ENCODE measurements at places on chromosomes 11 and 22.

- no peak for DNase-seq
Measured at GRCh38 chr22:23124611-23125511, 16.9 kb downstream of the RSPH14 start.

GRCh38 chr11:2277933-2278523 is 7.6 kb upstream of the ASCL2 start:
- DNase-seq: no peak

GRCh38 chr11:1168721-1169161 is 11.0 kb downstream of the MUC5AC start:
- no peak for DNase-seq

- no peak for DNase-seq
Measured at GRCh38 chr22:44378380-44378779, 65.6 kb upstream of the SHISAL1 start.

GRCh38 chr11:47317064-47317828 is 35.3 kb downstream of the MYBPC3 start:
- DNase-seq: no peak

DNA sequence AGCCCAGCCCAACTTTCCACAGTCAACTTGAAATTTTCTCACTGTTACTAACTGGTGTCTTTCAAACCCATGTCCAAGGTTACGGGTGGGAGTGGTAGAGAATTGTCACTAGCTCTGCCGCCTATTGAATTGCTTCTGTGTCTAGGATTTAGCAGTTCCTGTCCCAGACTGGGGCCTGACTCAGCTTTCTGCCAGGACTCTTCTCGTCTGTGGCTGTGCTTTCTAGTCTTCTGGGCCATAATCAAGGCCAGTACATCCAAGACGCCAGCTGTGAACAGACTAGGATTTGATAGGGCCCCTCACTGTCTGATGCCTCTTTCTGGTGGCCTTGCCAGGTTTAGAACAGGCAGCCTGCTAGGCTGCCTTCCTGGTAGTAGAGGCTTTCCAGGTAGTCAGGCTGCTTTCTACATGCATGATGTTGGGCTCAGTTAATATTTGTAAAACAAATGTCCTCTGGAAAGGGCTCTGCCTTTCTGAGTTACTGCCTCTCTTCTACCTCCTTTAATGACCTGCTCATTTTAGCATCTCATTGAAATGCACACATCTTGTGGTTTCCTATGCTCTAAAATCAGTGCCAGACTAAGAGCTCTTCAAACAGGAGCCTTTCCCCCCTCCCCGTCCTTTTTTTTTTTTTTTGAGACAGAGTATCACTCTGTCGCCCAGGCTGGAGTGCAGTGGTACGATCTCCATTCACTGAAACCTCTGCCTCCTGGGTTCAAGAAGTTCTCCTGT is 13.1 kb upstream of the HIKESHI start:
- no peak for DNase-seq

GRCh38 chr11:8213376-8213775 is 44.6 kb upstream of the RIC3 start:
- DNase-seq: no peak

GRCh38 chr11:304915-305843 is 2.4 kb upstream of the IFITM2 start:
- peak; percentile 57 for DNase-seq

DNA sequence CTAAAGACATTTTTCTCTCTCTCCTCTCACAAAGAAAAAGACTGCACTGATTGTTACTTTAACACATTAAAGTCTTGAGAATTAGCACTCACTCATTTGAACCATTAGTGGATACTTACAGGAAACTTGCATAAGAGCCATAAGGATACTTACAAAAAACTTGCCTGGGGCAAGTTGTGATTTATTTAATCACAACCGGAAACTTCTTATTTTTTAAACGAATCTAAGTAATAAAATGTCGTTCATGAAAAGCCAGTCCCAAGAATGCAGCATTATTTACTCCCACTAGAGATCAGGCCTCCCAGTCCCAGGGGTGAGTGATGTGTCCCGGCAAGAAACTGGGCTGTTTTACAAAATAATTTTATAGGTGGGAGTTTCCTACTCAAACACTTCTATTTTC is 59.3 kb upstream of the TTC12 start:
- no peak for DNase-seq

DNA sequence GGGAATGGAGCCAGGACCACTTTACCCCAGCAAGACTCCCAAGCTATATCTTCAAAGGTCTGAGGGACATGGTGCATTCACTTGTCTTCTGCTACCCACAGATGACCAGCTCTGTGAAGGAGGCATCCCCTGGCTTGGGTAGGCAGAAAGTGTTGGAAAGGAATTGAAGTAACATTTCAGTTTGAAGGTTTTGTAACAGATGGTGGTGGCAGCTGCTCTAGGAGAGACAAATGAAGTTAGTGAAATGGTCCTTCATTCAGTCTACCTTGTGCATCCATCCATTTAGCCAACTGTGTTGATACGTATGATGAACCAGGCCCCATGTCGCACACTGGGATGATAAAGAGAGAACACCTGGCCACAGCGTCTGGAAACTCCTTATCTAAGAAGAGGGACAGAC is 140.5 kb downstream of the COMMD9 start:
- DNase-seq: no peak

DNA sequence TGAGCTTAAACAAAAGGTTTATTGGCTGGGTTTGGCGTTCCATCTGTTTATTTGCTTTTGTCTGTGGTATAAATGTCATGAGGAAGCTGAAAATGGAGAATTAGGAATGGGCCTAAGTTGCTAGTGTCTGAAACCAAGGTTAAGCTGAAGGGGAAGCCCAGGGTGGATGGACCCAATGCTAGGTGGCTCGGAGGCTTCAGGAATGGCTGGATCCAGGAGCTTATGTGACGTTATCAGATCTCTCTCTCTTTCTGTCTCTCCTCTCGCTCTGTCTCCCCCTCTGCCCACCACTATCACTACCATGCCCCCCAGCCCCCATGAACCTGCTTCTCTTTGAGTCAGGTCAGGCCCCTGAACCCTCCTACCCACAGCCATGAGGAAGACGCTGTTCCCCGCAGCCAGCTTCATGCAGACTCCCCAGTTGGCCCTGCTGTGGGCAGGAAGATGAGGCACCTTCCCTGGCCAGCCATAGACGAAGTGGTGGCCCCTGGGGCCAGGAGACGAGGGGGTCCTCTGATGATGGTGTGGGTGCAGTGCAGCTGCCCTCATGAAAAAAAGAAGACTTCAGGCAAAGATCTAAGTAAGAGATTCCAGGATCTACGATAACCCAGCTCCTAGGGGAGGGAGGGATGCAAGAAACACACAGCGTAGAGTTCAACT is 101.5 kb downstream of the BRD1 start:
- DNase-seq: no peak

DNA sequence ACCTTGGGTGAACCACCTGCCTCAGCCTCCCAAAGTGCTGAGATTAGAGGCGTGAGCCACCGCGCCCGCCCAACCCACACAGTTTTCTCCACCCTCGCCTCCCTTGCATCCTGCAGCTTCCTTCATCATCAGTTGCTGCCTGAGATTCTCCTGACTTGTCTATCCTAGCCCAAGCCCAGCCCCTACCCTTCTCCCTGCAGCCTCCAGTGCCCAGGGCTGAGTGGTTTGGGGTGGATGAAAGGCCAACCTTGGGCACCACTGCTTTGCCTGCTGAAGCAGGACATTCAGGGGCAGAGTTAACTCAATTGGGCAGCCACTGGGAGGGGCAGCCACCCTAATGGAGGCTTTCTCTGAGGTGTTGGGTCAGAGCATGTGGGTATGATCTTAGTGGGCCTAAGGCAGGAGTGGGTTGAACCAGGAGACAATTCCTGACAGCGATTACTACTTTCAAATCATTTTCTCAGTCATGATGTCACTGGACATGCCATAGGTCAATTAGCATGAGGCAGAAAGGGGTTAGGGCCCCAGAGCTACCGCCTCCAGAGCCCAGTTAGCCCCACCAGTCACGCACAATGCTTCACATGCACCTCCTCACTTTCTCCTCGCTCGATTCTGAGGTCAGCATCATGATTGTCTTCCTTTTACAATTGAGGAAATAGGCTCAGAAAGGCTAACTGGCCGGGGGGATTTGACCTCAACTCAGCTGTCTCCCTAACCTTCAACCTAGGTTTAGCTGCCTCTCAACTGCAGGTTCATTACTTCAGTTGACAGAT is 1.0 kb upstream of the FKBP2 start:
- DNase-seq: no peak

DNA sequence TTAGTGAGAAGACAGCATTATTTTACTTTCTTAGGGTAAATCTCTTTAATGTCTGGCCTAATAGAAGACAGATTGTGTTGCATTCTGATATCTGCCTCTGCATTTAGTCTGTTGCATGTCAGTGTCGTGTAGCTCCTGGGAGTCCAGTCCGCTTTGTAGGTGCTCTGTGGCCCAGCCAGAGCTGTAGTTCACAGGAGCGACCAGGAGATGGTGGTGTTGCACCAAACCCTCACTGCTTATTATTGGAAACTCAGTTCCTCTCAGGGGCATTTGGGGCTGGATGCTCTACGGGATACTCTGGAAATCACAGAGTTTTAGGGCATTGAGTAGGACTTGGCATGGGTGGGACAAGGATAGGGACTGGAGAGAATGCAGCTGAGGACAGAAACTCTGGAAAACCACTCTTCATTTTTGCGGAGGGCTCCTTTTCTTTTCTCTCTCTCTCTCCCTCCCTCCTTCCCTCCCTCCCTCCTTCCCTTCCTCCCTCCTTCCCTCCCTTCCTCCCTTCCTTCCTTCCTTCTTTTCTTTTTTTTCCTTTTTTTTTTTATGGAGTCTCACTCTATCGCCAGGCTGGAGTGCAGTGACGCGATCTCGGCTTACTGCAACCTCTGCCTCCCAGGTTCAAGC is 21.7 kb downstream of the MIAT start:
- peak; percentile 76 for DNase-seq

- DNase-seq: no peak
Measured at GRCh38 chr11:2173150-2173693, 1.6 kb upstream of the TH start.

GRCh38 chr22:45096256-45096907 is 67.3 kb upstream of the NUP50 start:
- peak; percentile 58 for DNase-seq

DNA sequence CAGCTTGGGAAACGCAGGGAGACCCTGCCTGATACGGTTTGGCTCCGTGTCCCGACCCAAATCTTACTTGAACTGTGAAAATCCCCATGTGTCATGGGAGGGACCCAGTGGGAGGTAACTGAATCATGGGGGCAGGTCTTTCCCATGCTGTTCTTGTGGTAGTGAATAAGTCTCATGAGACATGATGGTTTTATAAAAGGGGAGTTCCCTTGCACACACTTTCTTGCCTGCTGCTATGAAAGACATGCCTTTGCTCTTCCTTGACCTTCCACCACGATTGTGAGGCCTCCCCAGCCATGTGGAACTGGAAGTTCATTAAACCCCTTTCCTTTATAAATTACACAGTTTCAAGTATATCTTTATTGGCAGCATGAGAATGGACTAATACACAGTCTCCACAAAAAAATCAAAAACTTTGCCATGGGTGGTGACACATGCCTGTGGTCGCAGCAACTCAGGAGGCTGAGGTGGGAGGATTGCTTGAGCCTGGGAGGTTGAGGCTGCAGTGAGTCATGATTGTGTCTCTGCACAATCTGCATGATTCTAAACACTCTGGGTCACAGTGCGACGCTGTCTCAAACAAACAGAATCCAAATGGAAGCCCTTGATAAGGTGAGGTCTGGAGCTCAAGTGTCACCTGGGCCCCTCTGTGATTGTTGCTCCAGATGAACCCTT is 34.9 kb downstream of the SYN3 start:
- no peak for DNase-seq

DNA sequence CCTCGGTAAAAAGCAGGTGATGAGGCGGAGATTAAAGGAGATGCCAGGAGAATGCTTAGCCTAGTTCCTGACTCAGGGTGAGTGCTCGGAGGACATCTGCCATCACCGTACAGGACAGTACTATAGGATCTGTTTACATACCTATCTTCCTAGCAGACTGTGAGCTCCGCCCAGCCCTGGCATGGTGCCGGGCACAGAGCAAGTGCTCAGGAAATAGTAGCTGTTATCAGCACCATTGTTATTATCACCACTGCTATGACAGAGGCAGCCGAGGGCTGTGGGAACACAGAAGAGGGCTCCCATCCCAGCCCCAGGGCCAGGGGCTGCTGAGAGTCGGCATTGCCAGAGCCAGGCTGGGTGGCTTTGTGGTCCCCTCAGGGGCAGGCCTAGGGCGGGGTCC is 642 bp upstream of the SEPTIN3 start:
- no peak for DNase-seq

DNA sequence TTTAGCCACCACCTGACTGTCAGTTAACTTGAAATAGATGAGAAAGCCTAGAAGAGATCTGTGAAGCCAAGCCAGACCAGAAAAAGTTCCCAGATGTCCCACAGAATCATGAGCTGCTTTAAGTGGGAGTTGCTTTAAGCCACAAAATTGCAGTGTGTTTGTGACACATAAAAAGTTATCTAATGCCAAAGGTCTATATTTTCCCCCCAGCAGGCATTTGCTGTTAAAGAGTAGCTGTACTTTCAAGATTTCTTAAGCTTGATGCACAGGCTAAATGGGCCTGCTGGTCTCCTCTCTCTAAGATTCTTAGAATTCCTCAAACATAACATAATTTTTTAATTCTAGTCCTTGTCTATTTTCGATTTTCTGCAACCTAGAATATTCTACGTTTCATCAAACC is 825.7 kb downstream of the FAM181B start:
- DNase-seq: no peak

DNA sequence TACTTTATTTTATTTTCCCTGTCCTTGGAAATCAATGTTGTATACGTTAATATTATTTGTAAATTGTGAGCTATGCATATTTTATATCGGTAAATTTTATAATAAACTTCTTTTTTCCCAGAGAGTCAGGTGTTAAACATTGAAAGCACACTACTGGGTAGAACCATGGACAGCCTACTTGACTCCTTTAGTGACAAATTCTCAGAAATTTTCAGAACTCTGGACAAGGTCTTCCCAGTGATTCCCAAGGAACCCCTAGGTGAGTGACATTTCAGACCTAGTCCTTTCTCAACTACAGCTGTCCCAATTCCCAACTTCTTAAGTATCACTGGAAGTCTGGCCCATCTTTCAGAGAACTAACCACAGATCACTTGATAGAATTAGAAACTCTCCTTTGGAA is 107.2 kb downstream of the RCN1 start:
- peak; percentile 10 for DNase-seq

DNA sequence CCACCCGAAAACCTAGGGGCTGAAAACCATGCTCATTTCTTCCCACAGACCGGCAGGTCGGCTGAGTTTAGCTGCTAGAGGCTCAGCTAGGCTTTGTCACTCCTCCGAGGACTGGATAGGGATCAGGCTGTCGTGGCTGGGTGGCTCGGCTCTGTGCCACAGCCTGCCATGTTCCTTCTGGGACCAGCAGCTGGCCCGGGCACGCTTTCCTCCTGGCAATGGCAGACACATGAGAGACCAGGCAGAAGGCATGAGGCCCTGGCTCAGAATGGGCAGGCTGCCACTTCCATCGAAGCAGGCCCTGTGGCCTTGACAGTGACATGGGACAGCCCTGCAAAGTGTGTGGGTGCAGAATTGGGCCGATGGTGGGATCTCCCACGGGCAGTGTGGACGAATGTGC is 20.9 kb downstream of the PARVG start:
- no peak for DNase-seq

- peak; percentile 49 for DNase-seq
Measured at GRCh38 chr11:62664405-62665074, 470 bp downstream of the C11orf98 start.

GRCh38 chr11:30619767-30620166 is 33.6 kb upstream of the MPPED2 start:
- DNase-seq: no peak

All from ACHN (cell line).